ENCODE measurements at places on chromosomes 5 and 9.

GRCh38 chr5:164059471-164059870 is 554.1 kb downstream of the MAT2B start:
- DNase-seq, result no peak

DNA sequence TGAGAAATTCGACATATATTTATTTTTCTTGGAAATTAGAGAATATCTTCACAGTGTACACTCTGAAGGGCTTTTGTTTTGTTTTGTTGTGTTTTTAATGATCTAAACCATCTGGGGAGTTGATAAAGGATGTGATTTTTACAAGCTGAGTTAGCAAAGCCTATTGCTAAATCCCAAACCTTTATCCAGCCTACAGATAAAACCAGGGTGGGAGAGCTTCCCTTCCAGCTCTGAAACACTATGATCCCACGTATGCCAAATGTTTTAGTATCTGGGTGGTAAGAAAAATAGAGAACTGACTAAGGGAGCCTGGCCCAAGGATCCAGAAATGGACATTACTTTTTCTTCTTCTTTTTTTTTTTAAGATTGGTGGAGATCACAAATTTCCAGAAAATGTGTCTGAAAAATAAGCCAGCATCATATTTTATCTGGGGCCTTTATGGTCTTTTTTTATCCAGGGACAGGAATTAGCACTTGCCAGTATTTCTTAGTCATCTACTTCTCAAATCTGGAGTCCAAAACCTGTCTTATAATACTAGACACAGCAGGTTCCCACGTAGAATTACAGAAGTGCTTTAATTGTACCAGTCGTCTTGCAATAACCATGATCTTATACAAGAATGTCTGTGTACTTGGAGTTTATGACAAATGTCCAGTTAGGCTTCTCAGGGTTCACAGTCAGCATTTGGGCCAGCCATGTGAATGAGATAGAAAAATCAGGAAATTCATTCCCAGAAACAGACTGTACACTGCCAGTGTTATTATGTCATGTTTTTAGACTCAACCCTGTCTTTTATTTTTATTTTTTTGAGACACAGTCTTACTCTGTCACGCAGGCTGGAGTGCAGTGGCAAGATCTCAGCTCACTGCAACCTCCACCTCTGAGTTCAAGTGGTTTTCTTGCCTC is 290.8 kb upstream of the MPDZ start:
- no peak for DNase-seq

- DNase-seq, result no peak
Observed at GRCh38 chr9:87464992-87465378, 32.7 kb upstream of the DAPK1 start.

GRCh38 chr5:111066261-111066938 is 5.1 kb upstream of the TSLP start:
- DNase-seq, result peak; percentile 65

DNA sequence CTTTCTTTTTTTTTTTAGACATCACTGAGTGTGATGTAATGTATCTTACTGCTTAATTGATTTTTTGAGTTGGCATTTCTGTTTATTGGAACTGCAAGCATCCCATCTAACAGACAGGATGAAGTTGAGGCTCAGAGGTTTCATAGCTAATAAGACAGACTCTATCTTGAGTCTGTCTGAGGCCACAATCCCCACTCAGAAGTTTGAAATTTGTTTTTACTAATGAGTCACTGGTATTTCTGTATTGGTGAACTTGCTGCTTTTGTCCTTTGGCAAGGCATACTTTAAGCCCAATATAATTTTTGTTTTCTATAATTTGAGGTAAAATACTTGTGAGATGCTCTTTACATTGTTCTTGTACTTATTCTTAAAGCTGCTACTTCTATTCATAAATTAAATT is 491.2 kb downstream of the PSAT1 start:
- DNase-seq, result no peak
